ENCODE measurements at places on chromosomes 12 and 14. TPM values are rescaled to one million over a fixed set of nuclear protein-coding genes. Genes with fewer than 3 reads are reported as not detected.

DNA sequence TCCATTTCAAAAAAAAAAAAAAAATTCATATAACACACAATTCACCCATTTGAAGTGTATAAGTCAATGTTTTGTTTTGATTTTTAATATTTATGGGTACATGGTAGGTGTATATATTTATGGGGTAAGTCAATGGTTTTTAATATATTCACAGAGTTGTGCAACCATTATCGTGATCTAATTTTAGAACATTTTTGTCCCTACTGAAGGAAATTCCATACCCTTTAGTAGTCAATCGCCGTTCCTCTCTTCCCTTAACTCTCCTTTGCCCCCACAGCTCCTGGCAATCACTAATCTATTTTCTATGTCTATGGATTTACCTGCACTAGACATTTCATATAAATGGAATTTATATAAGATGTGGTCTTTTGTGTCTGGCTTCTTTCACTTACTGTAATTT, 92.8 kb downstream of the TRAFD1 start:
- no peak for DNase-seq

DNA sequence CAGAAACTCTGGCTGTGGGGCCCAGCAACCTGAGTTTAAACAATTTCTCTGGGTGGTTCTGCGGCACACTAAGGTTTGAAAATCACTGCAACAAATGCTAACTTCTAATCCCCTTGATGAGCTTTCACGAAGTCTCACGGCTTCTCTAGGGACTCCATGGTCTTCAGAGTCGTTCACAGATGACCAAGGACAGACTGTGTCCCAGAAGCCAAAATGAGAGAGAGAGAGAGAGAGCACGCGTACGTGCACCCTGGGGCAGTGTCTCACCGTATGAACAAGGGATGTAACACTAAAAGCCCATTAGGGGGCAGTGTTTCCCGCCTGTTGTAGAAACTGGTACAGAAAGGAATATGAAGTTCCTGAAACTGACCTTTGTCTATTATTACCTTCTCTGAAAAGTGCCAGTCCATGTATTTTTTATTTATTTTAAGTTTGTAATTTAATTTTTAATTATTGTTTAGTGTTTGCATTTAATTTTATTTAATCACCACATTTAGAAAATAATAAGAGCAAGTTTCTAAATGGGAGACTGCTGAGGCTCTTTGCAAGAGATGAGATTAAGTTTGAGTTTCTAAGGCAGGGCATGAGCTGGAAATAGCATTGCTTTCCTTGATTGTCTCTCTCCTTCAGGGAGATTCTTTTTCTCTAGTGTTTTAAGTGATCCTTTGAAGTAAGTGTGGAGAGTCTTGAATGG, 3.4 kb downstream of the APOLD1 start:
- peak; percentile 43 for DNase-seq

DNA sequence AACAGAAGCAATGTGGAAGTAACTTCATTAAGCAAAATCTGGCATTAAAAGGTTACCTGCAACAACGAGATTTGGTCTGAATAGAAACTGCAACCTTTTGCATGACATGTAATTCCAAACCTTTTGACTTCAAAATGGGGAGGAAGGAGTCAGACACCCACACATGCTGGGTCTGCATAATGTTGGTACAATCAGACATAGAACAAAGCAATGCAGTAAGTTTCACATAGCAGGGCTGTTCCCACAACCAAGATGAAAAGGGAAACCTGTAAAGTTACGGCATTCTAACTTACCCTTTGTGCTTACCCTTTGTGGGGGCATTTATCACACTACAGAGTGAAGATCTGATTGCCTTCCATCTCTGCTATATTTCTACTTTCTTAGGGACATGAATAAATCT, 10.1 kb upstream of the SLC35F4 start:
- DNase-seq, result no peak

DNA sequence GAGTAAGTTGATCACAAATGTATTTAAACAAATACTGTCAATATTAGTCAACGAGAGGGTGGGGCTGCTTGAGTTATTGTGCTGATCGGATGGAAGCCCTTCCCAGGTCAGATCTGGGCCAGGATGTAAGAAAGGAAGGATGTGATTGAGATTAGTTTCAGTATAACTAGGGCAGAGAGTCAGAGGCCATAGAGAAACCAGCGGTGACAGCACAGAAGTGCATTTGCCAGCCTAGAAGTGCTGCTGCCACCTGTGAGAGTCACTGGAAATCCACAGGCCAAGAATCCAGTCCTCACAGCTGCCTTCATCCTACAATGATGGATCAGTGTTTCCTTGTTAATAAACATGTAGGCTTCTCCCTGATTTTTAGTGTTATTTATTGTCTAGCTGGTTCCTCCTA, 9.8 kb upstream of the FERMT2 start:
- DNase-seq, result no peak

The TMTC1 gene
- 0.40 TPM for total RNA-seq

Data from epithelial cell of proximal tubule (primary cell).